ENCODE measurements at places on chromosomes 6 and 20. TPM values are rescaled to one million over a fixed set of nuclear protein-coding genes. Genes with fewer than 3 reads are reported as not detected.

DNA sequence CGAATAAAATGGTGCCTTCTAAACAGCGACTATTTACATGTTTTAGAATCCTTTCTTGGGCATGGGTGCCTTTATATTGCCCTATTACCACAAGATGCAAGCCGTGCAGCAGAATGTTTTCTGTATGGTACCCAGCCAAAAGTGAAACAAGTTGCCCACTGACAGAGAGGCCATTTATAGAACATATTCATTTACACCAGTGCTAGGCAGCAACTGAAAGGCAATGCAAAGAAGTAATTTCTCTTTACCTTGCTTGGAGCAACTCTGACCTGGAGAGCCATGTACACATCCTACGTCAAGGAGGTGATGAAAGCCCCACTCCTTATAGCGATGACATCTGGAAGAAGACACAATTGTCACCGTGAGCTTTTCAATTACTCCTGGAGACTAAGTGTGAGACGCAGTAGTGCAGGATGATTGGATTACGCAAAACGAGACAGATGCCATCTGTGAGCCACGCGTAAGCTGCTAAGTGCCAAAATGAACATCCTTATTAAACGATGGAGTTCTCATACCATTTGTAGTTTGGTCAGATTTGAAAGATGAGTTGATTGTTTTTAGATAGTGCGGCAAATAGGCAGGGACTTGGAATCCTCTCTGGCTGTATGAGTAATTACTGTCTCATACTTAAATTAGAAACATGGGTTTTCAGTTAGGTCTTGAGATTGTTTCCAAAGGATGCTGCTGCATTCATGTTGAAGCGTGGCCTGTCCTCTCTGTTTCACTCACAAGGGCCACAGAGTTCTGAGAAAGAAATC is at the start of gene TMEM244:
Gene TMEM244, minus strand, starts transcription at position 408 of the 758 bp plus-strand sequence. Its CDS starts 127 bp downstream, at position 281.
- no peak for DNase-seq

- DNase-seq, result no peak
Observed at GRCh38 chr6:98716341-98716740, 118.0 kb upstream of the POU3F2 start.

DNA sequence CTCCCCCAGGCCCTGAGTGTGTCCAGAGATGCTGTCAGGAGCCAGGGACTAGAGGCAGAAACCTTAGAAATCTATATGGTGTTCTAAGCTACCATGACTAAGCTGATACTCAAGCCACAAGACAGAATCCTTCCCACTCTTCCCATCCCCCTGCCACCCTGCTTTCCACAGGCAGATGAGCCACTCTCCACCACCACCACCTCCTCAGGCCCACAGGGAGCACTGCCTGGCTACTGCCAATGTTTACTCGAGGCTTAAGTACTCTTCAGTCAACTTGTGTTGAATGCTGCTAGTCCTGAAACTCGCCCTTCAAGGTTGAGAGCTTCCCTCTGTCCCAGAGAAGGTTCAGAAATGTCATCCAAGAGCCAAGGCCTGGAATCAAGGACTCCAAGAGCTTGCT is 56.2 kb downstream of the CENPW start:
- no peak for DNase-seq

GDAP1L1 gene
- total RNA-seq, result 0.40 TPM

DNA sequence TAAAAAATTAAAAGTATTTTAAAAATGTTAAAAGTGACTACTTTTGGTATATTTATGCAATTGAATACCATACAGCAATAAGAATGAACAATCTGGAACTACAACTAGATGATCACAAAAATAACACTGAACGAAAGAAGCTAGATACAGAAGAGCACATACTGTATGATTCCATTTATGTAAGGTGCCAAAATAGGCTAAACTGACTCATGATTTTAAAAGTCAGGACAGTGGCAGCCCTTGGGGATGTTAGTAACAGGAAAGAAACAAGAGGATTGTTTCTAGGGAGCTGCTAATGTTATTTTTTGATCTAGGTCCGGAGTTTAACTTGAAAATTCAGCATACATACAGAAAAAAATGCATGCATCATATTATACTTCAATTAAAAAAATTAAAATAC is 42.3 kb downstream of the KIF13A start:
- no peak for DNase-seq

DNA sequence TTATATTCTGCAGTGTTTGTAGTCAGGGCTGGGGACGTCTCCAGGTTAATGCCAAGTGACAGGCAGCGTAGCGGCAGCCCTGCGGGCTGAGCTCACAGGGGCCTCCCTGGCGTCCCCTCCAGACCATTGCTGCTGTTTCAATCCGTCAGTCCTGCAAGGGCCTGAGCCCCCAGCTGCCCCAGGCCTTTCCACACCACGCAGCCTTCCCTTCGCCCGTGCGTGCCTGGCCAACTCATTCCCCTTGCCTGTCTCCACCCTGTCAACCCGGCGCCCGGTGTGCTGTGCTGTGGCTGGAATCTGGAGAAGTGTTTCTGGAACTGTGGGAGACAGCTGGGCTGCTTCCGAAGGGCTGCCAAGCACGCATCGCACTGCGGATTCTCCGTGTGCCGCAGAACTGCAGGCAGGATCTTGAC is 11.9 kb downstream of the BHLHE23 start:
- DNase-seq, result no peak

GRCh38 chr6:119110601-119111548 is 32.4 kb upstream of the FAM184A start:
- no peak for DNase-seq

PDE10A gene
- total RNA-seq, result 13.0 TPM

GRCh38 chr6:99216959-99217358 is 132.5 kb downstream of the FAXC start:
- no peak for DNase-seq

GRCh38 chr6:170459451-170459850 is 93.7 kb downstream of the PSMB1 start:
- no peak for DNase-seq

GRCh38 chr20:24705486-24705885 is 236.1 kb downstream of the SYNDIG1 start:
- no peak for DNase-seq

DNA sequence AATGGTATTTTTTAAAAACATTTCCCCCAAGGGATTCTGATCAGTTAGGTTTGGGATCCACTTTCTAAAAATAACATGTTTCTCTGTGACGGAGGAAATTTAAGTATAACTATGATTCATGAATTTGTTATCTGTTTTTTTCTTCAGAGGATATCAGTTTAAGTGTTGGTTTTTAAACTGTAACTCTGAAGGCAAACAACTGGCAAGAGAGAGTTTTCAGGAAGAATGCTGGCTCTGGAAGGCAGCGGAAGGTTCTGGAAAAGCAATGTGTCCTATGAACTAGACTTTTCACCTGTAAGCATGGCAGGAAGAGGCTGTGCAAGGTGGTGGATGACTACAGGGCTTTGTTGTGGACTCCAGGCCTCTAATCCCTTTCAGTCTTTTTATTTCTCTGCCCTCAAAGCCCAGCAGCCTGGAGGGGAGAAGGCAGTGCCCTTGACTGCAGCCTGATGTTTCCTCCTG is 153.1 kb downstream of the GMPR start:
- no peak for DNase-seq

DNA sequence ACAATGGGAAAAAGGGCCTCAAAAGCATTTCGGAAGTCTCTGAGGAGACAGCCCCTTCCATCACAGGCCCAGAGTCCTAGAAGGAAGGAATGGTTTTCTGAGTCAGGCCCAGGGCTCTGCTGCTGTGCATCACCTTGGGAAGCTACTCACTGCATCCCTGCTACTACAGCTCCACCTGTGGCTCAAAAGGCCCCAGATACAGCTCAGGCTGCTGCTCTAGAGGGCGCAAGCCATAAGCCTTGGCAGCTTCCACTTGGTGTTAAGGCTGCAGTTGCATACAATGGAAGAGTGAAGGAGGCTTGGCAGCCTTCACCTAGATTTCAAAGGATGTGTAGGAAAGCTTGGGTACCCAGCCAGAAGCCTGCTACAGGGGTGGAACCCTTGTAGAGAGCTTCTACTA is 54.8 kb downstream of the MEI4 start:
- DNase-seq, result no peak

DNA sequence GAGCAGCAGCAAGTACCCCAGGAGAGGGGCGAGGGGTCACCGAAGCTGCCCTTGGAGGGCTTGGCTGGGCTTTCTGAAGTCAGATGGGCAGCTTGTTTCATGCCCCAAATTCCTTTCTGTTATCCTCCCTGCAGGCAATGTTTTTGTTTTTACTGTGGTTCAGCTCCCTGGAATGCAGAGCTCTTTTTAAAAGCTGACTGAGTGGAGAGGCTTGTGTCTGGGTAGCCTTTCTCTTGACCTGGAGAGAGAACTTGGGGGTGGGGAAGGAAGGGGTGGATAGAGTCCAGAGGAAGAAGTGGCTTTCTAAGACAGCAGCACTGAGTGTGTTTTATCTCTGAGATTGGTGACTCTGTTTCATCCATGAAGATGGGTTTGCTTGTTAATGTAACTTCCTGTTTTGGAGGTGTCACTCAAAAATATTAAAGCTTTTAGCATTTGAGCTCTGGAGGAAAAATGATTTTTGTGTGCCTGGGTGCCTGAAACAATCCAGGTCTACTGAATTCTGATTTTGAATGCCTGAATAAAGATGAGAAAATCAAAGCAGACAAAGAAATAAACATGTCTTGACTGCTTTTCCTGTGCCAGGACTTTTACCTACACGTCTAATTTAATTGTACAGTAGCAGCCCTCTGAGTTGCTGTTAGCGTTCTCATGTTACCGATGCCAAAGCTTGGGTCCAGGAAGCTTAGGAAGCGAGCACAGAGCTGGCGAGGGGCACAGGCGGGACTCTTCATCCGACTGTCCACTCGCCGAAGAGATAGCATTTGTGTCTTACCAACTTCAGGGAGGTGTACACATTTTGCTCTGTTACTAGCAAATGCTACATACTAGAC is 78.2 kb upstream of the EEF1E1 start:
- no peak for DNase-seq

CALHM4 gene
- total RNA-seq, result not detected

MATN4 gene
- total RNA-seq, result not detected

SNX9 gene
- 22.8 TPM for total RNA-seq

- DNase-seq, result no peak
Observed at GRCh38 chr20:60123096-60123495, 164.9 kb downstream of the CDH26 start.

DNA sequence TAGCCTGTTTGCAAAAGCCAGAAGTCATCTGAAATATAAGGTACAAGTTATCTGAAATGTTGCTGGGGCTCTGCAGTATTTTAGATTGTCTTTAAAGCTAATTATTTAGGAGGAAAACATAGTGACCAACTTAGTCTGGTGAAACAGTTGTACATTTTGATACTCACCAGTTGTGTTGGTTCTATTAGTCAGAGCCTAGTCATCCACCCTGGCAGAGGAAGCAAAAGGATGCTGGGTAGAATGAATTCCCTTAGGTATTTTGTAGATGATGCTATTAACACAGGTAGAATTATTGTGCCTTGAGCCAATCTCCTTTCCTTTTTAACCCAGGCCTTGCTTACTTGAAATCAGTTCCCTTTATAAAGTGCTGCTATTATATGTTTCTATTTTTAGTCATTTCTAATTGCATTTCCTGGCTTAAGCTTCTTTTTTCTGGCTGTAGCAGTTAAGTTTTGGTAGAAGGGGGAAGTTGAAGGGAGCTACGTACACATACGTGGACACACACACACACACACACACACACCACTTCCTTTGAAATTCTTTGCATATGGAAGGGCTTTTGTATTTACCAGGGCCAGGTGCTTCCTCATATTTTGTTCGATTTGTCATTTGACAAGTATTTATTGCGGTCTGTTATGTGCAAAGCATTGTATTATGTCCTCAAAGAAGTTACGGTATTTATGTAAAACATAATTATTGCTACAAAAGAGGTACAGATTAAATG is 82.4 kb downstream of the RTN4IP1 start:
- DNase-seq, result no peak

C6orf163 gene
- total RNA-seq, result 10.0 TPM

DNA sequence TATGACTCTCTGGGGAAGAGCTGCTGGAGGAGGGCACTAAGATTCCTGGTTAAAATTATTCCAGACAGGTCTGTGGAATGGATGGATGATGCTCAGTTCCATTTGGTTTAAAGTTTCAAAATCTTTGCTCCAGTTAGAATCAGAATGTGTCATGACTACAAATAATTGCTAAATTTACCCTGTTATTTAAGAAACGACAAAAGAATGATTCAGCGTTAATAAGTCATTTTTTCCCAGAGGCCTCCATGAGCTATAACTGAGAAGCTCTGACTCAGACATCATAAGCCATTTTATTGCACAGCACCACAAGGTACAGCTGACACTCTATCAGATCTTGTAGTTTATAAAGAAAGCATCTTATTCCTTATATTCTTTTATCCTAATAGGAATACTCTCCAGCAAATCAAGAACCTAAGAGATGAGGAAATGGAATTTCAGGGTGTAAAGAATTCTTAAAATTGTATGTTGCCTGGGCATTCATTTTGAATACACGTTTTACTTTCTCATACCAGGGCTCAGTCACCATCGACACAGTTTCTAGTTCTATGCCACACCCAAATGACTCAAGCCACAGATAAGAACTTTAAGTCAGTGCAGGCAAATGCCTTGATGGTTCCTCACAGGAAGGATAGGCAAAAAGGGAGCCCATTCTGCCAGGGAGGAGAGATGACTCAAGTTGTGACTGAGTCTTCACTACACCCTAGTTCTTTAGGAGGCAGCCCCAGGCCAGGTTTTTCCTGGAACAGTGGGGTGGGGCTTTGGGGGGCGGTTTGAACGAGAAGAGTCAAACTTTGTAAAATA is 636.0 kb downstream of the MMUT start:
- no peak for DNase-seq

- no peak for DNase-seq
Observed at GRCh38 chr20:60764771-60765170, 487.3 kb upstream of the CDH4 start.

LTB gene
- total RNA-seq, result 0.32 TPM

DNA sequence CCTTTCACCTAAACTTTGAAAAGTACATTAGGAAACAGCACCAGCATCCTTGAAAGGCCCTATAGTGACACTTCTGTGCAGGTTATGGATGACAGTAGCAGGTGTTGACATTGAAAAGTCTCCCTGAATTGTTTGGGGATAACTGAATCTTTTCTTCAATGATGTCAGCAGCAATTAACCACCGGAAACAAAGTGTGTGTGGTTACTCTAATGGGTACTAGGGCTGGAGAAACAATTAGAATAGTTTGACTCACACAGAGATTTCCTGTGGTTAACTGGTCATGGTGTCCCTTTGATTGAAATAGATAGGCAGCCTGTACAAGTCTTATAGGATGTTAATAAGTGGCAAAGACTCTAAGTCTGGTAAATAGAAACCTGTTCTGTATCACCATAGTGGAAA is 189.1 kb downstream of the TBX18 start:
- no peak for DNase-seq

OR14J1 gene
- total RNA-seq, result not detected

SAPCD1 gene
- 11.6 TPM for total RNA-seq

GRCh38 chr6:107800564-107801164 is 23.4 kb downstream of the SCML4 start:
- no peak for DNase-seq

WFDC12 gene
- not detected for total RNA-seq

DNA sequence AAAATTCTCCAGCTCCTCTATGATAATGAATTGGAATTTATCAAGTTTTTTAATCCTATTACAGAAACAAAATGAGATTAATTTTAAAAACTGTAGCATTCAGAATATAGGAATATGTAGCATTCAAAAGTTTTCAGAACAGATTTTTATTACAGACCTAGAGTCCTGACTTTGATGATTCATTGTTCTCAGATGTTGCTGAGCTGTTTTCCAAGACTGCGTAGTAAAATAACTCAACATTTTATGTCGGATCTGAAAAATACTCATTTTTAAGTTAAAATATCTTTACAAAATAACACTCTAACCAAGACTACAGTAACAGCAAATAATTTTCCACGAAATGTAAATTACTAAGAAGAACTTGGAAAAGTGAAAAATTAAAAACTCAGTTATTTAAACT is 67.1 kb downstream of the SYCP2 start:
- no peak for DNase-seq

HLA-G gene
- total RNA-seq, result 0.56 TPM

All from mesothelial cell of epicardium (in vitro differentiated cells).